ENCODE measurements at places on chromosomes 3 and 15.

- no peak for DNase-seq
These were observed 29.8 kb downstream of the PCSK6 start for GRCh38 chr15:101459579-101460300.

- no peak for DNase-seq
These were observed 121.3 kb downstream of the STAC start for GRCh38 chr3:36501616-36502015.

DNA sequence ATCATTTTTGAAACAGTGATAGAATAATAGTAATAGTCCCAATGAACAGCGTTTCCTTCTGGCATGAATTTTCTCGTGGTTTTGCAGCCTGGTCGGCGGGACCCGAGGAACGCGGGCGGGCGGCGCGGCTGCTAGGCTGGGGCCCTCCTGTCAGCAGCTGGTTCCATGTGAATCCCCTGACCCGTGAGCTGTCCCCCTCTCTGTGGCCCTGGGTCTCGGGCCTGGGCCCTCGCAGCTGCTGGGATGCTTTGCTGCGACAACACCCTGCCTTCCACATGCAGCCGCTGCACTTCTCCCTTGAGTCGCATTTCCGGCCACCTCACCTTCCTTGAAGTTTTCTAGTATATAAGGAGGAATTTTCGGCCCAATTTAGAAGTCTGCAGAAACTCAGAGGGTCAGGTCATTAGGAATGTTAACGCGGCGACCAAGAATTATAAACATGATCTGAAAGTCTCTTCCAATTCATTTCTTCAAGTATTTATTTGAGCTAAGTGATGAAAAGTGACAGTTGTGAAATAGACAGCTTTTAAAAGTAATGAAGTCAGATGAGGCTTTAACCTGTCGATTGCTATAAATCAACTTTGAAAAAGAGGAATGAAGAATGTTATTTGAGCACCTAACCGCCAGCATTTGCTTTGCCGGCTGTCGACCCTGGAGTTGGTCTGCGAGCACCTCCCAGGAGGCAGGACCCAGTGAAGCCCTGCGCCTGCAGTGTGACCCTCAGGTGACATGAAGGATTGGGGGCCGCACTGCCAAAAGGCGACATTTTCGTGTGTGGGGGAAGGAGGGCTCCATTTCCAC is 27.7 kb downstream of the NR2F2 start:
- no peak for DNase-seq

DNA sequence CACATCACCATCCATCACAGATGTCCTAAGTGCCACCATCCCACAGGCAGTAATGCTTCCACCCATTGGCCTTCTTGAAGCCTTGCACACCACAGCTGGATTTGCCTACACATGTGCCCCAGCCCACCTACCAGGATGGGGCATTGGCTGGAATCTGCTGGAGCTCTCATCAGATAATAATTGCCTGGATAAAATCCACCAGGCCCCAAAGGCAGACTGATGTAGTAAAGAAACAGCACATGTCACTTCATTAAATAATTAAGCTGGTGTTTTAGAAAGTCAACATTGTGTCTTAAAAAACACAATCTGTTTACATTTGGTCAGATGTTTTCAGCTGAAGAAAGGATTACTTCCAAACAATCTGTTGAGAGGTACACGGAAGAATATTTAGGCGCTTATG is 229.5 kb downstream of the ATP8B4 start:
- no peak for DNase-seq

DNA sequence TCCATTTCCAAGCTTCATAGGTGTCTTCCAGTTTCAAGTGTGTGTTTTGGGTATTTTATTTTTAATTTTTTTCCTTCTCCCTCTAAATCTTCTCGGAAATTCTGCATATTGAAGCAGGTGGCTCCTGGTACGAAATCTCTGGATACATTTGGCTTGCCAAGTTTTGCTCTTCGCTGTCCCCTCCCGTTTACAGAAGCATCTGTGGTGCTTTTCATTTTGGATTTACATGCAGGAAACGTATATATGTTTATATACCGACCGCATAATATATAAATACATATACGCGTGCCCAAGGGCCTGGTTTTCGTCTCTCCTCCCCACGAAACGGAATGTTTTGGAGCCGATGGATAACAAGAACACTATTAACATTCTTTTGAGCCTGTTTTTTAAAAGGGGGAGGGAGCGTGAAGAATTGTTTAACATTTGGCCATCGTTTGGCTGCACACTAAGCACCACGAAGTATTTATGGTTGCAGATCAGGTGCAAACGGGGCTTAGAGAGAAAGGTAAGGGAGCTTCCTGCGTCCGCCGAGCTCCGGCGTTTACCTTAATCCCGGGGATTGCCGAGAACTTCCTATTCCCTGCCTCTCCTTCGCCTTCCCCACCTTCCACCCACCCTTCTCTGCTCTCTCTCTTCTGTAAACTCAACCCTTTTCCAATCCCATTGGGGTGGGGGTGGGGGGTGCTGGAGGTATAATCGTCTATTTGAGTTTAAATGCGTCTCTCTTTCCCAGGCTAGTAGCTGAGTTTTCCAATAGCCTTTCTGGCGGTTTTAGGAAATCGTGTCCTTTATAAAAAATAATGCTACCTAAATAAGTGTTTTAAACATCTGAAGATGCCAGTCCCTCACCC is 1.1 kb upstream of the NLGN1 start:
- no peak for DNase-seq

DNA sequence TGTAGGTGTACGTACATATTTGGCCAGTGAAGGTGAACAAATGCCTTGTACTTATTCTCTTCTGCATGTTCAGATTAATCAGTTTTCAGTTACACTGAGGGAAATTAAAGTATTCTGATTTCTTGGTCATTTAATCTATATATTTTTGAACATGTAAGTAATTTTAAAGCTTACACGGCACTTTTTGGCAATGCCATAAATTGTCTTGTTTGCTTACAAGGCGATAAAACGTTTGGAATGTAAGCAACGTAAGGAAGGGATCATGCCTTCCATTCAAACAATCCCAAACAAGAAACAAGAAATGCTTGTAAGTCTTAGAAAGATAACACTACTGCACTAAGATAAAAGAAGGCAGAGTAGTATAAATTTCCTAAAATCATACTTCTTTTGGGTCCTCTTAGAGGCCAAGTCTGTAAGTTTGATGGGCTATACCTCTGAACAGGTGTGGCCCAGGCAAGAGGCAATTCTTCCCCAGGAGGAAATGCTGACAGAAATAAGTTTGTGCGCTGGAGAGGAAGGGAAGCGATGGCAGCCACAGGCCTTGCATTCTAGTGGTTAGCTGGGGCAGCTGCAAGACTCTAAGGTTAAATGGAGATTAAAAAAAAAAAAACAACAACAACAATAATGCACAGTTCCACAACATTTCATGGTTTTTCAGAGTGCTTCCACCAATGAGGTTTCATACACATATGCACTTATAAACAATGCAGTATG is 73.8 kb downstream of the GOLIM4 start:
- no peak for DNase-seq

DNA sequence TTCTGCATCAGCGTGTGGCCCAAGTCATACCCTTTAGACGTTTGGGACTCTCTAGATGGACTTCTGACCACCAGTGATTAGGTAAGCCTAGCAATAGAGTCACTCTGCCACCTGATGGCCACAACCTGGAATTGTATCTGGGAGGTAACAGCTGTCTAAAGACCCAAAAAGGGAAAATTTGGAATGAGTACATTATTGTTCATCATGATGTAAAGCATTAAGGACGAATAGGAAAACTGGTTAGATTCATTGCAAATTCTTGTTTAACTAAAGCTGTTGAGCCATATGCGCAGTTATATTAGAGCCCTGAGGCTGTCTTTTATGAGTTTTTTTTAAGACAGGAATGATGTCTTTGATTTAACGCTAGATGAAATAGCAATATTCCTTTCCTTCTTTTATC is 63.6 kb downstream of the FAM81A start:
- no peak for DNase-seq

DNA sequence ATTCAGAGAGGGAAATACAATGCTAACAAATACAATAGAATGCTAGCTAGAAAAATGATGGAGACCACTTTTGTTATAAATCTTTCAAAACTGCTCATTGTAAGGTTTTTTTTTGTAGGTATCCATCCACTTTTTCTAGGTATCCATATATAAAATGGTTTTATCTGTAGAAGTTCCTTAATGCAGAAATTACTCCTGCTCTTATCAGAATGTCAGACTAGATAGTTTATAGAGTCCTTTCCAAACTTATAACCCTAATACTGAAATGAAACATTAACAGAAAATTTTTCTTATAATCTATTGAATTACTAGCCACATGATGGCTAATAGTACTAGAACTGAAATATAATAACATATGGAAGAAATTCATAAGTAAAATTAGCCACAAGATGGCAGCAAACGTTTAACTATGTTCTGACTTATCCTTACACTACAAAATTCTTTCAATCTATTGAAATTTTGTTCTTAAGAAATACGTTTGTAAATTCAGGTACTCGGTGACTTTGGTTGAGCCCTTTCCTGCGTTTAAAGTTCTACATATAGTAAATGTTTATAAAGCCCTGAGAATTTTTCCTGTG is 58.5 kb downstream of the ECT2 start:
- DNase-seq, result no peak

All from stimulated activated CD8-positive, alpha-beta memory T cell treated with anti-CD3 and anti-CD28 coated beads, Interleukin-15, amount 100 ng/mL, for 48 hours (primary cell).